Fibroblast of the aortic adventitia (primary cell): ENCODE measurements at places on chromosomes 2 and 18. TPM values are rescaled to one million over a fixed set of nuclear protein-coding genes. Genes with fewer than 3 reads are reported as not detected.

The SRD5A2 gene
- 0.09 TPM in 1 of 2 replicates, not detected in the other for total RNA-seq

The ANKRD30BL gene
- 0.16 TPM in 1 of 2 replicates, not detected in the other for total RNA-seq

The CDKL4 gene
- 0.90 and 10.4 TPM in 2 replicates for total RNA-seq

The ELOA2 gene
- not detected in 2 replicates for total RNA-seq

The TRIM43 gene
- not detected in 2 replicates for total RNA-seq

The PAX3 gene
- total RNA-seq, result not detected in 2 replicates

The DAW1 gene
- total RNA-seq, result 1.3 TPM in 1 of 2 replicates, not detected in the other

The NEU2 gene
- not detected in 2 replicates for total RNA-seq

The MC2R gene
- not detected in 2 replicates for total RNA-seq

The SLC14A1 gene
- 5.6 and 254 TPM in 2 replicates for total RNA-seq

The DLX1 gene
- 0.41 and 0.99 TPM in 2 replicates for total RNA-seq

The CLEC4F gene
- not detected in 2 replicates for total RNA-seq

The MORN2 gene
- total RNA-seq, result 25.3 and 34.7 TPM in 2 replicates

The MOGAT1 gene
- total RNA-seq, result not detected in 2 replicates

The PSMA8 gene
- total RNA-seq, result not detected in 2 replicates

The NGEF gene
- 1.1 and 17.4 TPM in 2 replicates for total RNA-seq

The HAAO gene
- 0.90 and 5.4 TPM in 2 replicates for total RNA-seq

The BOLL gene
- not detected in 2 replicates for total RNA-seq

The MARCHF4 gene
- 0.57 and 1.3 TPM in 2 replicates for total RNA-seq

The NEU4 gene
- total RNA-seq, result not detected in 2 replicates

The TXNDC2 gene
- 0.16 and 0.27 TPM in 2 replicates for total RNA-seq

The HOXD11 gene
- total RNA-seq, result not detected in 2 replicates

The PSD4 gene
- 0.82 and 5.1 TPM in 2 replicates for total RNA-seq

The C2orf49 gene
- 20.0 and 20.1 TPM in 2 replicates for total RNA-seq

The PRSS56 gene
- not detected in 2 replicates for total RNA-seq

The SERPINB3 gene
- not detected in 2 replicates for total RNA-seq

The B3GNT7 gene
- 0.27 and 0.98 TPM in 2 replicates for total RNA-seq

The BOK gene
- 15.3 and 21.4 TPM in 2 replicates for total RNA-seq

The TMEM247 gene
- total RNA-seq, result not detected in 2 replicates

The ACVR1 gene
- total RNA-seq, result 16.2 and 32.9 TPM in 2 replicates

The CYS1 gene
- 3.2 and 7.0 TPM in 2 replicates for total RNA-seq

The FAM168B gene
- 47.8 and 114 TPM in 2 replicates for total RNA-seq

The DHX57 gene
- 25.0 and 69.4 TPM in 2 replicates for total RNA-seq

The NOSTRIN gene
- 0.81 TPM in 1 of 2 replicates, not detected in the other for total RNA-seq

The VWC2L gene
- not detected in 2 replicates for total RNA-seq

The ARHGAP28 gene
- total RNA-seq, result 11.9 and 221 TPM in 2 replicates

The CD8B gene
- total RNA-seq, result not detected in 2 replicates

The CXCR4 gene
- total RNA-seq, result 0.27 and 1.2 TPM in 2 replicates
